Femur (tissue), 1 donor: ENCODE measurements at places on chromosomes 7 and 10.

- DNase-seq = no peak
Observed at GRCh38 chr7:30286749-30287148, 2.4 kb downstream of the ZNRF2 start.

GRCh38 chr10:104028146-104028545 lies 57.5 kb downstream of the COL17A1 start:
- DNase-seq = no peak

DNA sequence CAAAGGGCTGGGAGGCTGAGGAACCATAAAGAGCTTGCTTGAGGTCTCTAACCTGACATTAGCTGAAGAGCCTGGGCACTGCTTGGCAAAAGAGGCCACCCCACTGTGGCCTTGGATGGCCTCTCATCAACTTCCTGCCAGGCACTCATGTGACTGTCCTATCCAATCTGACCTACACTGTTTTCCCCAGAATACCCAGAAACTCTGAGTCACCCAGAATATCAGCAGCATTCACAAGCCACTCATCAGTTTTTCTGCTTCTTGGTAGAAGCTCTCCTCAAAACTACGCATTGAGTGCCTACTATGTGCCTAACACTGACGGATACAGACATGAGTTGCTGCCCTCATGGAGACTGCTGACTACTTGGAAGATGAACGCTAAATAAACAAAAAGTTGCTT lies 4.1 kb upstream of the NT5C2 start:
- peak; percentile 66 for DNase-seq

DNA sequence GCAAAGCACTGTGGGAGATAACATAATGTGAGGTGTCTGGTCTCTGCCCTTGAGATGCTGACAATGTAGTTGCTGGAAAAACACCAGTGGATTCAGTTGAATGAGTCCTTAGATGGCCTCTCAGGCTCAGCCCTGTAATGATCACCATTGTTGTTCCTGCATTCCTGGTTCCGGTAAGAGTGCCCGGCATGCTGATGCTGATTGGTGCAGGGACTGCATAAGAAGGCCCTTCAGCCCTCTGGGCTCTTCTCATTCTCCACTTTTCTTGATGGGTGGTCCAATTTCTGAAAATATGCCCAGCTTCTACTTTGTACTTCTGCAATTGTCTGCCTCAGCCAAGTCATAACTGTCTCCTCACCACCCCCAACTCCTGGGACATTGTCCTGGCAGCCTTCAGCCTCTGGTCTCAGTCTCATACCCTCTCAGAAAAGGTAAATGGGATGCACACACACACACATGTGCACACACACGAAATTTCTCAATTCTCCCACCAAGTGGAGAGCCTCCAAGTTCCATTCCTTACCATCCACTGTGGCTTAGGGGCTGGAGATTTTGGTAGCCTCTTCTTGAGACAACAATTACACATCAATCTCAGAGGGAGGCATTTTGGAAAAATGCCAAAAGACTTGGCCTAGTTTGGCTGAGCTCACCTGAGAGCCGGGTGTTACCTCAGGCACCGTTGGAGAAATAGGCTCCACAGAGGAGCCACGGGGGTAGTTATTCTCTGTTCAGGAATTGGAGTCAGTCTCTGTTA lies 314.9 kb downstream of the RPS24 start:
- DNase-seq = peak; percentile 4

GRCh38 chr7:158467562-158467961 lies 120.1 kb downstream of the PTPRN2 start:
- DNase-seq = no peak

DNA sequence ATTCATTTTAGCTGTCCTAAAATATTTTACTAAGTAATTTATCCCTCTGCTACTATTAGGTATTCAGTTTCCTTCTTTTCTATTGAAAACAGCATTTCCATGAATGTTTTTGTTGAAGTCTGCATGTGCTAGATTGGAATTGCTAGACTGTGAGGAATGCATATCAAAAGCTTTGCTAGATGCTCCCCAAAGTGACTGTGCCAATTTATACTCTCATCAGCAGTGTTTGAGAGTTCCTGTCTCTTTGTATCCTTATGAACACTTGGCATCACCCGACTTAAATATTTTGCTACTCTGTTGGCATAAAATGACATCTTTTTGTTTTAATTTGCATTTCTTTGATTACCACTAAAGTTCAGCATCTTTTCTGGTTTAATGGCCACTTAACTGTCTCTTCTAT lies 45.0 kb upstream of the PRR15 start:
- DNase-seq = no peak

GRCh38 chr7:78178319-78178718 lies 379.7 kb downstream of the PHTF2 start:
- DNase-seq = no peak

GRCh38 chr7:16926283-16926682 lies 44.5 kb upstream of the AGR3 start:
- no peak for DNase-seq

DNA sequence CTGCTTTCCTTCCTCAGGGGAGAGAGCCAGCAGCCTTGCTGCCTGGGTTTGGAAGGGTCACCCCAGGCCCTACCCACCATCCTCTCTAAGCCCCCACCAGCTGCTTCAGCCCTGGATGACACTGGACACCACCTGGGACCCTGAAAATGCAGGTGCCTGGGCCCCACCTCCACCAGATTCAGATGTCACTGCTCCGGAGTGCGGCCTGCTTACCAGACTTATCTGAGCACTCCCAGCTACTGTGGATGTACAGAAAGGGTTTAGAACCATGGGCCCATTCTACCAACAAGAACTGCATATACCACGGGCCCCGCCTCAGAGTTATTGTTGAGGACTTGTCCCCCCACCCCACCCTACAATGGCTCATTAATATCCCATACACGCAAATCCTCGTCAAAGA lies 172.3 kb downstream of the PTPRN2 start:
- DNase-seq = no peak
